Fibroblast of skin of left biceps (primary cell): ENCODE measurements at places on chromosomes 7 and 10.

- DNase-seq, result no peak
Measured at GRCh38 chr10:70201105-70201504, 30.8 kb upstream of the SAR1A start.

DNA sequence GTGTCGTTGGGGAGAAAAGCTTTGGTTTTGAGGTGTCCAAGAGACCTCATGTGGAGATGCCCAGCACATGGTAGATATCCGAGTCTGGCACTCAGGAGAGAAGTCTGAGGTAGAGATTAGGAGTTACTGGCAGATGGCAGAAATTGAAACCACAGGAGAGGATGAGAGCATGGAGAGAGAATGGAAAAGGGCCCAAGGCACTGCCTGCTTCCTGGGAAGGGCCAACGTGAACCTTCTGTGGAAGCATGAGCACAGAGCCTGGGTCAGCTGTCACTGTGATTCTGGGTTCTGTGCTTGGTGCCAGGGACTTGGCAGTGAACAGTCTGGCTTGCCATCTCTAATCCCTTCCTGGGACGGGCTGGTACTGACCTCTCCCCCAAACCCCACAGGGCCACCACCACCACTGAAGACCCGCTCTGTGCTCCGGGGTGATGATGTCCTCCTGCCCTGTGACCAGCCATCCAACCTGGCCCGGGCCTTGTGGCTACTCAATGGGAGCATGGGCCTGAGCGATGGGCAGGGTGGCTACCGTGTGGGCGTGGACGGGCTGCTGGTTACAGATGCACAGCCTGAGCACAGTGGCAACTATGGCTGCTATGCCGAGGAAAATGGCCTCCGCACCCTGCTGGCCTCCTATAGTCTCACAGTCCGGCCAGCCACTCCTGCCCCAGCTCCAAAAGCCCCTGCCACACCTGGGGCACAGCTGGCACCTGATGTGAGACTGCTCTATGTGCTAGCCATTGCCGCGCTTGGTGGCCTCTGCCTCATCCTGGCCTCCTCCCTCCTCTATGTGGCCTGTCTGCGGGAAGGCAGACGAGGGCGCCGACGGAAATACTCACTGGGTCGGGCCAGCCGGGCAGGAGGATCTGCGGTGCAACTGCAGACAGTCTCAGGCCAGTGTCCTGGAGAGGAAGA, 4.1 kb downstream of the MRPL43 start:
- DNase-seq, result no peak

- no peak for DNase-seq
Measured at GRCh38 chr10:128924918-128925317, 542.1 kb upstream of the MGMT start.

GRCh38 chr10:30432622-30433305, 1.2 kb upstream of the MAP3K8 start:
- no peak for DNase-seq

DNA sequence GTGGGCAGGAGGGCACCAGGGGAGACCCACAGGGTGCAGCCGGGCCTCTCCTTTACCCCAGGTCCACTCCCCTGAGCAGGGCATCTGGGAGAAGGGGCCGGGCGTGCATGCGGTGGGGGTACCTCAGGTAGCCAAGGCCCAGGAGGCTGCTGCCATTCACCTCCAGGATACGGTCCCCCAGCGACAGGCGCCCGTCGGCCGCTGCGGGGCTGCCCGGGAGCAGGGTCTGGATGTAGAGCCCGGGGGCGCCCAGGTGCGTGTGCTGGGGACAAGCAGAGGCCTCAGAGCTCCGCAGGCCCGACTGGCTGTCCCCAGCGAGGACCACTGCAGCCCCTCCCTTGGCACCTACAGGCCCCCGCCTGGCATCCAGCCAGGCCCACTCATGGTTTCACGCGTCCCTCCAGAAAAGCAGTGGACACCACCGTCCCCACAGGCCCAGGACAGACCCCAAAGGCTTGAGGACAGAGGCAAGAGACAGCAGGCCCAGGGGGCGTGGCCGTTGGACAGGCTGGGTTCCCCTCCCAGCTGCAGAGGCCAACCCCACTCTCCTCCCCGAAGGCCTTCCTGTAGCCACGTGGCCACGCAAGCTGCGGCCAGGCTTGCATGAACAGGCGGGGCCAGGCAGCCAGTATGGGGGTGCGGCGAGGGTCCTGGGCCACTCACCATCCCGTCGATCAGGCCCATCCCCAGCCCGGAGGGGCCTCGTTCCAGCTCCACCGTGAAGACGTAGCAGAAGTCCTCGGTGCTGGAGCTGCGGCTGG, 24.3 kb downstream of the AP5Z1 start:
- DNase-seq, result no peak

- no peak for DNase-seq
Measured at GRCh38 chr10:101625821-101626412, 37.8 kb downstream of the DPCD start.

DNA sequence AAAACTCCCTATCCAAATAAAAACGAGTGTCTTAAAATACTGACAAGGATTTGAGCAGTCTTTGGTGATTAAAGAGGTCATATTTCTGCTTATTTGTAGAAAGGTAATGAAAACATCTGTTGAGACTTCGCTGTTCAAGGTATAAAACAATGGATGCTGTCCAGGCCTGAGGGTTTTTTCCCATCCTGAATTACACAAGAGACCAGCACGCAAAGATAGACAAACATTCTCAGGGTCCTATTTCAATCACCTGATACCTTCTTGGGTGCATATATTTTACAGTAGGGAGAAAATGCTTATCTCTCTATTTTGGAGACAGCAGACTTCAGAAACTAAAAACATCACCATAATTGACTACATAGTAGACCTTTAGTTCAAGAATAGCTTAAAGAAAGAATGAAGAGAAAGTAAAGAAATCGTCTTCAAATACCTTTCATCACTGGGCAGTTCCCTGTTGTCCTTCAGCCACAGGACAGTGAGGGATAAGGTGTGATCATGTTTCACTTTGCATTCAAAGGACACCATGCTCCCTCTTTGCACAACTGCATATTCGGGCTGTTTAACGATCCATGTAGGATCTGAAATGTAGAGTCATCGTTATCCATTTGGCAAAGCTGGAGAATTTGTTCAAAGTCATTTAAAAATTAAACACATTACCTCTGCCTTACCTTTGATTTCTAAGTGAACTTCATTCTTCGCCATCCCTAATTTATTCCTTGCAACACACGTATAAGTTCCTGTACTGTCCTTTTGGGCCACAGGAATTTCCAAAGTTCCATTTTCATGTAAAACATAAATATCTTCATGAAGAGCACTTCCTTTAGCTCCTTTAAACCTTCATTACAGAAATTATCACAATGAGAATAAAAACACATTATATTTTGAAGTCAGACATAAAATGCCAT, 63.7 kb upstream of the LAMB4 start:
- no peak for DNase-seq

GRCh38 chr7:86645676-86646276, 2.1 kb downstream of the GRM3 start:
- no peak for DNase-seq

DNA sequence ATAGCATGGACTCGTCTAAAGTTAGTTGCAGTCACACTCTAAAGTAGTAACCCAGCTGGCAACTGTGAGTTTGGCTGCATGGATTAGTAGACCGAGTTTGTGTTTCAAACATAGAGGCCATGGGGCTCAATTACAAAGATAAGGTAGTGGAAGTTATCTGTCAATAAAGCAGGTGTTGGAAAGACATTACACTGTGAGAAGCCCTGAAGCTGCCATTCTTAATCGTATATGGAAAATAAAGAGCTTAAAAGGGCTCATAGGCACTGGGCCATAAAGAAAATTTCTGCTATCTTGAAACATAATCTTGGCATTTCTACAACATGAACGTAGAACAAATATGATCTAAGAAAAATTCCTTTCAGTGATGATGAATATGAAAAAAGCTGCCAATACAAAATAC, 837.7 kb downstream of the REEP3 start:
- no peak for DNase-seq

DNA sequence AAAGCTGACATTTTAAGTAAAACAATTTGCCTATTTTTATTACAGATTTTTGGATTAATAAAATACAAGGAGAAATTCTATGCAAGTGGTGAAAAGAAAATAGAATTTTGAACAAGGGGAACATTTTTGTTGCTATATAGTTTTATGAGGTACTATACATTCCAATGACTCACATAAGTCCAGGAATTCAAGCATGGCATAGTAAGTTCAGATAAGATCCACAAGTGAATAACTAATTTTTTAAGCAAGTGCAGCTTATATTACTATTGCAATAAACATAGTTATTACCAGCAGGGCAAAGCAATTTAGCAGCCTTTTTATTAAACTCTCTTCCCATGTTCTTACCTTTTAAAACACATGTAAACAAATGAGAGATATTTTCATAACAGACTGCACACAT, 1123.5 kb upstream of the LRRN3 start:
- DNase-seq, result no peak

- DNase-seq, result no peak
Measured at GRCh38 chr10:86526606-86527005, 5.0 kb upstream of the WAPL start.

GRCh38 chr7:2100278-2101208, 132.2 kb downstream of the MAD1L1 start:
- DNase-seq, result no peak

DNA sequence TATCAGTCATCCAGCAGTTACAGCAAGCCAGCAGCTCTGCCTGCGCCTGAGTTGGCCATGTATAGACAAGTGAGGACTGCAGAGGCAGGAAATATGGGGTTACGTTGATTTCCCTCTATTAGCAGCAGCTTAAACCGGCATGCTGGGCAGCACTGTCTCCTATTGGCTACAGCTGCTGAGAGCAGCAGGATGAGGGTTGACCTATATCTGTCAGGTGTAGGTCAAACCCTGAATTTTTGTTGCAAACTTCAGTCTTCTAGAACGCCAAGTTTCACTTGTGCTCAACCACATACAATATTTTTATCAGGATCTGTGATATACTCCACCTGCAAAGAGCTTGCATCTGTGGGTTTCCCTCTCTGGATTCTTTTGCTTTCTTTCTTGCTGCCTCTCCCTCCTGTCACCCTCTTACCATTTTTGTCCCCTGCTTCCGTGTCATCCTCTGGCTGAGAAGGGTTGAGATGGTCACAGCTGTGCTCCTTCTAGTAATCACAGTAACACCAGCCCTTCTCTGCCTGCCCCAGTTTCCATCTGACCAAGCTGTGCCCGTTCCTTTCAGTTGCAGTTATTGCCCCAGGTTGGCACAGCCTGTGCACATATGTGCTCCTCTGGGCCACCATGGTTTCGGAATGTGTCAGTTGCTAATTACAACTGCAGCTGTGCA, 23.8 kb upstream of the GLCCI1 start:
- DNase-seq, result no peak
